ENCODE measurements at places on chromosomes 4 and X. TPM values are rescaled to one million over a fixed set of nuclear protein-coding genes. Genes with fewer than 3 reads are reported as not detected.
A peak's percentile ranks its signal among the peaks of the same experiment; 100 is the strongest.

FAM149A gene
- total RNA-seq = 10.4 TPM

GAB3 gene
- not detected for total RNA-seq

DNA sequence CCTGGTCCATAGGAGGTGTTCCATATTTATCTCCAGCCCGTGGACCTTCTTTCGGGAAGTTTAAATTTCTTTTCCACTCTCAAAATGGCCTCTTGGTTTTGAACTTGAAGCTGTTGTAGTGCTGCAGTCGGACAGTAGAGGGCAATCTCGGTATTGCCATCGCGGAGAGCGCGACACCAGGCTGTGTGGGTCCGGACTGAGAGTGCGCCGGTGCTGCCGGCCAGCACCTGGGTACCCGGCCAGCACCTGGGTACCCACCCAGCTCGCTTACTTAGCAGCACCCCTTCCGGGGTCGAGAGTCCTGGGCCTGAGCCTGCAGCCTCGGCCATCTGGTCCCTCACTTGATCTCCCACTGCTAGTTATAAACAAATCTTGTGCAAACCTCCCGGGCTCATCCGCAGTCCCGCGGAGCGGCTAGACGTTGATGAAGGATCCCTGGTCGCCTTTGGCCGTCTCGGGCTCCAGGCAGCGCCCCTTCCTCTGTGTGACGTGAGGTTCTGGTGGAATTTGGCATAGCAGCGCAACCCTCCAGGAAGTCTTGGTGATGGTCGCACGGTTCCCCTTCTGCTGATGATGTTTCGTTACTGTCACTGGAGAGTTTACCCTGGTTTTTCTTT is 18.0 kb downstream of the FAM9A start:
- peak; percentile 8 for DNase-seq

- DNase-seq = no peak
Measured at GRCh38 chr4:158726633-158727032, 3.4 kb upstream of the PPID start.

DNA sequence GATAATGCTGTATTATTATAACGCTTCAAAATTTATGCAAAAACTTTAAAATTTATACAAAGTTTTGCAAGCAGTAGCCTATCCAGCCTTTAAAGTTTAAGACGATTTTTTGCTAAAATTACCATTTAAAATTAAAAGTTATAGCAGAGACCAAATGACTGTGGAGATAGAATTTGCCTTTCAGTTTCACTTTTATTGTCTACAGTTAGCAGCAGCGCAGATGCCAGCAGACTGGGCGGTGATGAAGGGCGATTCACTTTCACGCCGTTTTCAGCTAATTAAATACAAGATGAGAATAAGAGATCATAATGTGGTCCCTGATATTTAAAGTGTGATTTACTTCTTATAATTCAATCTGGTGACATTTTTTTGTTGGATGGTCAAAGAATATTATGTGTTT is 1381.5 kb upstream of the ADGRL3 start:
- DNase-seq = no peak

GRCh38 chr4:118917582-118917981 is 28.9 kb downstream of the SYNPO2 start:
- DNase-seq = no peak

GRCh38 chr4:95285797-95286196 is 263.0 kb downstream of the UNC5C start:
- DNase-seq = no peak

DNA sequence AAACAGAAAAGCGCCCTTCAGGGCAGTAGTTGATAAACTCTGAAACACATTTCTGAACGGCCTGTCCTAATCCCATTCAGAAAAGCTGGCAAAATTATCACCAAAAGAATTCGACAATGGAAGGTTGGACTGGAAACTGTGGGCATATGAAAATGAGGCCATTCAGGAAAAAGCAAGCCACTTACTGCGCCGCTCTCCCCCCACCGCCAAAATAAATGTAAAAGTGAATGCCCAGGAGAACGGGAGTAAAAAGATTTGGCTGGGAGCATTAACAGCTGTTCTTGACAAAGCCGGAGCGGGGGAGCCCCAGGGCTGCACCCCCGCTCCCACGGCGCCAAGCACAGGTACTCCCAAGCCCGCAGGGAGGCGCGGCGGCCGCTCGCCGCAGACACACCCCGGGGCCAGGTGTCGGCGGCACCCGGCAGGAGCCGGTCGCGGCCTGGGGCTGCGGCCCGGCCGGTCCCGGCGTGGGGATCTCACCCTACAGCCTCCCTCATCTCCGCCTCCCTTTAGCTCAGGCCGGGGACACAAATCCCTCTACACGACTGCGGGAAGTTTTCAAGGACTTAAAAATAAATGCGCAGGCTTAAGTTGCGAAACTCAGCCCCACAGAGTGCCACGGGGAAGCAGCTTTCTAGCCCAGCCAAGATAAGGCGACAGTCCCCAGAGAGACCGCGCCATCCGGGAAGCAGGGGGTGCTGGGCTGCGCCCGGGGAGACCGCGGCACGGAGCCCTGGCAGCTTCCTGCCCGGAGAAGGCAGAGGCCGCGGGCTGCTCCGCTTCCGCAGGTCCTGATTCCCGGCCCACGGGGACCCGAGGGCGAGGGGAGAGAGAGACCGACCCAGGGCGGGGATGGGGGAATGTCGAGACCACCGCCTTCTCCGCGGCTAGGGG is 593 bp downstream of the SH3RF1 start:
- DNase-seq = peak; percentile 71

DNA sequence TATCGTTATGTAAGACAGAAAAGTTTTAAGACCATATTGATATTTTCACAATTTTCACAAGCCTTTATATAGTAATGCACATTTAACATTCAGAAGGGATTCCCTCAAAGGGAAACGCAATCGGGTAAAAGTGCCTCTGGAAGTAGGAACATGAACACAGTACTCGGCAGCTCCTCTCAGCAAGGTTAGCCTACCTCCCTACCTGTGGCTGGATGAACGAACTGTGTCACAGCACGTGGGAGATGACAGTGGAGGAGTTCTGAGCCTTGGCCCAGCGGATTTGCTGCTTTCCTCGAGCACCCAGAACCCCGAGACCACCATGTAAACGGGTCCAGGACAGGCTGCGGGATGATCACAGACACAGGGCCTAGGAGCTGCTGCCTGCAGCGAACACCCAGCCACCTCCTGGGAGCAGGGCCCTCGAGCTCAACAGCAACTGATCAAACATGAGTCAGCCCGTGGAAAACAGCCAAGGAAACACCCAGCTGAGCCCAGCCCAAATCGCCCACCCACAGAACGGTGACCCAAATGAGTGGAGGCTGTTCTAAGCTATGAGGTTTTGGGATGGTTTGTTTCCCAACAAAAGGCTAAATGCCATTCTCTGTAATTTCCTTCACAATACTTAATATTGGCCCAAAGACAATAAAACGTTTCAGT is 30.4 kb downstream of the FAT1 start:
- DNase-seq = no peak

DNA sequence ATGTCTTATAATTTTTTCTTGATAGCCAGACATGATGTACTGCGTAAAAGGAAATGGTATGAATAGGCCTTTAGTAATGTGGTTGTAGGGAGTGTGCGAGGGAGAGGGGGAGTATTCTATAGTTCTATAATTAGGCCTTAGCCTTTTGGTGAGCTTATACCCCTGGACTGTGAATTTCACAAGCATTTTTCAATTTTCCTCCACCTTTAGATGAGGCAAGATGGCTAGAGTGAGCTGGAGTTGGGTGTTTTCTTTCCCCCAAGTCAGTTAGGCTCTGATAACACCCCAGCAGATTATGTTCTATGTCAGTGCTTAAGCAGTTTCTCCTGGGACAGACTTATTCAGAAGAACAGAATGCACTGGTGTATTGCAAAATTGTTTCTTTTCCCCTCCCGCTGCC is 210.2 kb upstream of the NPY2R start:
- DNase-seq = no peak

GRCh38 chrX:154019061-154019621 is 561 bp downstream of the IRAK1 start:
- peak; percentile 23 for DNase-seq

- no peak for DNase-seq
Measured at GRCh38 chr4:185472103-185472542, 590 bp upstream of the CCDC110 start.
